T-helper 9 cell (primary cell): ENCODE measurements at places on chromosomes 11 and 22.
A peak's percentile ranks its signal among the peaks of the same experiment; 100 is the strongest.

DNA sequence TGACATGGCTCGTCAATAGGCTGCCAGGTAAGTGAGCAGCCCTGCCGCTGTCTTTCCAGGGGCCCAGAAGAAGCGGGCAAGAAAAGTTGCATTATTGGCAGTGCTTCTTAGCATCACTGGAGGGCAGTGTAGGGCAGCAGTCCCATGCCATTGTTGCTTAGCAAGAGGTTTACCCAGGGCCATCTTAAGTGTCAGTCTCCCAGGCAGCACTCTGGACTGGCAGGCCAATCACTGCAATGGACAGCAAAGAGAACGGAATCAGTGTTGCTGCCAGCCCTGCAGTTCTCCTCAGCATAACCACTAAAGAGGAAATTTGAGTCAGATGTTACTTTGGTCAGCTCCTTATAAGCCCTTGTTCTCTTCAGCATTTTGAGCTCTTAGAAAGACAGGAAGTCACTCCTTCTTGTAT lies 13.4 kb upstream of the GRK2 start:
- no peak for DNase-seq

- DNase-seq: no peak
Measured at GRCh38 chr11:83583757-83584366, 297.7 kb upstream of the CCDC90B start.

- peak; percentile 60 for DNase-seq
Measured at GRCh38 chr11:11157185-11157584, 195.9 kb downstream of the CSNK2A3 start.

GRCh38 chr11:131284041-131284440 lies 86.4 kb upstream of the NTM start:
- DNase-seq: no peak

GRCh38 chr11:84882056-84882455 lies 745.1 kb downstream of the DLG2 start:
- no peak for DNase-seq
